ENCODE measurements at places on chromosomes 4 and X.
A peak's percentile ranks its signal among the peaks of the same experiment; 100 is the strongest.

- no peak for DNase-seq
Measured at GRCh38 chr4:108644237-108644636, 6.2 kb upstream of the OSTC start.

DNA sequence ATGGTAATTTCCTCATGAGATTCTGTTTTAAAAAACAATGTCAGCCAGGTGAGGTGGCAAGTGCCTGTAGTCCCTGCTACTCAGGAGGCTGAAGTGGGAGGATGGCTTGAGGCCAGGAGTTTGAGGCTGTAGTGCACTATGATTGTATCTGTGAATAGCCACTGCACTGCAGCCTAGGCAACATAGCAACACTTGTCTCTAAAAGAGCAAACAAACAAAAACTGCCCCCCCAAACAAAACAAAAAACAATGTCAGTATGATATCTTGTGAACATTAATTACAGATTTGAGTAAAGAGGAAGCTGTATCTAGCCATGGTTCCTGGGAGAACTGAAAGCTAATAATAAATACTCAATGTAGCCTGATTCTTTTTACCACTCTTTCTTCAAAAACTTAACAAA is 6.8 kb upstream of the MSL3 start:
- no peak for DNase-seq

DNA sequence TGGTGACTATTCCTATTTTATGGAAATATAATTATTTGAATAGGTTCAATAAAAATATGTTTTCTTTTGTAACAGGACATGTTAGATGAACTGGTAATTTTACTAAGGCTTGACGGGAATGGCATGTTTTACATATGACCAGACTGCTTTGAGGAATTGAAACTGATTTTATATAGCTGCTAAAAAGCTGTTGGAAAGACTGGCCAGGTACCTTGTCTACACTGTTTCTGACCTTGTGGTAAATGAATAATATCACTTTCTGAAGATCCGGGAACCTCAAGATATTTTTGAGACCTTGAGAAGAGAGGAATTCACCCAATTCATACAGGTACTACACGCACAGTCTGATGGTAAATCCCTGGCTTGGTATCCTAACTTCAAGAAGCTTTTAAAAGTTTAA is 42.1 kb upstream of the USP46 start:
- no peak for DNase-seq

DNA sequence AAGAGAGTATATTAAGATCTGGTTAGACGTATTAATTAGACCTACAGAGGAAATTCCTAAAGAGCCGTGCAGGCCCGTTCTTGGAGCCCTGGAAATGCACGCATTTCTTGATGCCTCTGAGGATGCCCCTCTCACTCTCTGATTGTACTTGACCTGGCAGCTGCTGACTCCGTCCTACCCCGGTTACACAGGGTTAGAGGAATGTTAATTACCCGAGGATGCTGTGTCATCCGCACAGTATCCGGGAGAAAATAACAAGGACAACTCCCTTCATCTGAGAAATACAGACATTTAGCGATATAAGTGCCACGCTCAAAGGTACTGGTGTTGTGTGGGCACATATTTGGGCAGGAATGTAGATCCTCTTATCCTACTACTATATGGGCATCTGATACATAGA is 404.6 kb upstream of the FAT1 start:
- no peak for DNase-seq

DNA sequence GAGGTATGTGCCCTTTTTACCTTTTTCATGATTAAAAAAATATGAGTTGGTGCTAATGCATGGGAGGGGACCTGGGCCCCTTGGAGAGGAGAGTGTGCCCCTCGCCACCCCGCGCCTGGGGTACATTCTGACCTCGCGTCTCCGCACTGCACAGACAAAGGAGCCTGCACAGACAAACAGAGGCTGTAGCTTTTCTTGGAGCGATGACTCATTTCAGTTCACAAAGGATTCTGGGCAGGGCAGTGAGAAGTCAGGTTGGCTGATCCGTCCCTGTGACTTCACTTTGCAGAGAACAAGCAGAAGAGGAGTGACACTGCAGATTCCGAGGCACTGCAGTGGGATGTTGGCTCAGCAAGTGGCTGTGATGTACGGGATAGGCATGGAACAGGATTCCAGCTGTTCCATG is 82.9 kb downstream of the STOX2 start:
- DNase-seq = peak; percentile 86

DNA sequence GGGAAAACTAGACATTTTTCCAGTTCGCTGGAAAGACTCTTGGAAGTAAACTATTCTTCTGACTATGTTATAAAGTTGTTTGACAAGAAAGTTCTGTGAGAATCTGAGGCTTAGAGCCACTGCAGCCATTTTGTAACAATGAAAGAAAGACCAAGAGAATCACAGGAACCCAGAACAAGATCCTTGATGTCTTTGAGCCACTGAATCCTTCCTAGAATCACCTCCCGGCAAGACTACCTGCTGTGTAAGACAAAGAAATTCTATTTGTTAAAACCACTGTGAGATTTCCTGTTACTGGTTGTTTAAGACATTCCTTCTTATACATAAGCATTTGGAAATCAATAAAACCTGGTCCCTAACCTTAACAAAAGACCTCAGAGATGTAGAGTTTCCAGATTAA is 175.7 kb upstream of the RASGEF1B start:
- no peak for DNase-seq

DNA sequence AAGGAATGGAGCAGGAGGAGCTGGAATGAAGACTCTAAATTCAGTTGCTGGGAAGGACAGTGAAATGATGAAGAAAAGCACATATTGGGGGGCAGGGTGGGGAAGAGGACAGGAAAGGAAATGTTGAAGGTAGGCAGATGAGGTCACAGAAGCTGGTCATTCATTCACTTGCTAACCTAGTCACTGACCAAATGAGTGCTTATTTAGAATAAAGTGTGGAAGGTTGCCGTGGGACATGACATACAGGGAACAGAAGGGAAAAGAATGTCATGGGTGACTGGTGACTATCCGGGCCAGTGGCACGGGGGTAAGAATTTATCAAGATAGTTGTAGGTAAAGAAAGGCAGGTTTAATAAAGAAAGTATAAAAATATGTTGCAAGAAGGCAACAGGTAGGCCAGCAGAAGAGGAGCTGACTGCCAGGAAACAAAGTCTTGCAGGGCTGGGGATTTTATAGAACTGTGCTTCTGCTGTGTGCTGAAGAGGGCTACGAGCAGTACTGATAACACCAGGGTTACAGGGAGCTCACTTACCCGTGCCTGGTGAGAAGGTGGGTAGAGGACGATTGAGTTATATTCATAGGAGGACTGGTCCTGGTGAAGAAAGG is 31.9 kb upstream of the TLR3 start:
- DNase-seq = no peak

DNA sequence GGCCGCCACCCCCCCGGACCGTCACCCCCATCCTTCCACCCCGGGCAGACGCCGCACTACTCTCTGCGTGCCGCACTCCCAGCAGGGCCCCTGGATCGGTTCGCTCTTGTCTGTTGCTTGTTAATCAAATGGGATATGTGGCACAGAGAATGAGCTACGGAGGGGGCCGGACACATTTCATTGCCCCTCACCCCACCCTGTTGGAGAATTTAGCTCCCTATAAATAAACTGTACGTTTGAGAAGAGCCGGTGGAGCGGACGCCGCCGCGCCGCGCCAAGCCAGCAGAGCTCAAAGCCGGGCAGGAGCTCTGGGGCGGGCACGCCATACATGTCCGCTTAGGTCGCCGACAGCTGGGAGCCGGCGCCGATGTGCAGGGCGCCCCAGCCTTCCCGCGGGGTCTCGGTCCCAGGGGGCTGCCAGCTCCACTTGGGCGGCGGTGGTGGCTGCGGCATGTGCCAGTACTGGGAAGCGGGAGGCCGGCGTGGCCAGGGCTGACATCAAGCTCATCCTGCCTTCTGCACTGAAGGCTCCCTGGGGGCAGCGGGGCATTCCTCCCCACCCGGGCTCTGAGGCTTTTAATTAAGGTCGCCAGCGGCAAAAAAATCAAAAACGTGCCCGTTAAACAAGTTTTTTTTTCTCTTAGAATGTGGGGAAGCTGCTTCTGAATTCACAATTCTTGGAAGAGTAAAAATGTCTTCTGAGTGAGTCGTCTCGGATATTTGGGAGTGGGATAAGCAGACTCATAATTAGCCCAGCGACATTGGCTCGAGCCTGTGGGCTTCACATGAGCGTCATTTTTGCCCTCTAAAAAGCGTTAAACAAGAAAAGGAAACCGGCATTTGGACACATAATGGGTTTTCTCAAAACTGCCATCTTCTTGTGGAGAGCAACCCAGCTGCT is 1.1 kb upstream of the PCDH19 start:
- DNase-seq = no peak

GRCh38 chr4:40099010-40099409 is 42.4 kb downstream of the N4BP2 start:
- DNase-seq = no peak

DNA sequence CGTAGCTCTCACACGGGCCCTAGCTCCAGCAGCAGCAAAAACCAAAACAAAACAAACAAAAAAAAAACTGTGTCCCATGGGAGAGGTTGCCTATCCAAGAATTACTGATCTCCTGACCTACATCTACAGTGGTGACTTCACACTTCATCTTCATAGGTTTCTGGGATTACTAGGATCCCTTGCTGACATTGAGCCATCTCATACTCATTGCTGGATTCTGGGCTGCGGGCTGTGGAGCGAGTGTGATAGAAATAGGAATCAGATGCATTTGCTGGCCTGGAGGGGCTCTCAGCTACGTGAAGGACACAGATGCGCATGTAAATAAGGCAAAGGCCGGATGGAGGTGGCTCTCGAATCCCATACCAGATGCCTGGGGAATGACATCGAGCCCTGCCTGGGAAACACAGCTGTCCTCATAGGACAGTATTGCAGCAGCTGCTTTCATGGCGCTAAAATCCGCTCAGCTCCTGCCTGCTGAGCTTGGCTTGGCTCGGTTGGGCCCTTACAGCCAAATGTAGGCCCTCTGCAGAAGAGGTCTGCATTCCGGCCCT is 41.7 kb downstream of the CNGA2 start:
- DNase-seq = no peak

DNA sequence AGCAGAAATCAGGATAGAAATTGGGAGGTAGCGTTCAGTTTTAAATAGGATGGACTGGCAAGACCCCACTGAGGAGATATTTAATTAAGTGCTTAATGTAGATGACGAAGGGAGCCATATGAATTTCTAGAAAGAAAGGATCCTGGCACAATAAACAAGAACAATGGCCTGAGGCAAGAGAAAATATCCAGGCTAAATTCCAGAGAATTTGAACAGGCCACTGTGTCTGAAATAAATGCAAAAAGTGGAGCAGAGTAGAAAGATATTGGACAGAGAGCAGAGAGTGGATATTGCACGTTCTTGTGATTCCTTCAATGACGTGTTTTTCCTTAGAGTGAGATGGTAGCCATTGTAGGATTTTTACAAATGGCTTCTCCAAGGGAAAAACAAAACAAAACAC is 1504.8 kb downstream of the C4orf33 start:
- DNase-seq = no peak

DNA sequence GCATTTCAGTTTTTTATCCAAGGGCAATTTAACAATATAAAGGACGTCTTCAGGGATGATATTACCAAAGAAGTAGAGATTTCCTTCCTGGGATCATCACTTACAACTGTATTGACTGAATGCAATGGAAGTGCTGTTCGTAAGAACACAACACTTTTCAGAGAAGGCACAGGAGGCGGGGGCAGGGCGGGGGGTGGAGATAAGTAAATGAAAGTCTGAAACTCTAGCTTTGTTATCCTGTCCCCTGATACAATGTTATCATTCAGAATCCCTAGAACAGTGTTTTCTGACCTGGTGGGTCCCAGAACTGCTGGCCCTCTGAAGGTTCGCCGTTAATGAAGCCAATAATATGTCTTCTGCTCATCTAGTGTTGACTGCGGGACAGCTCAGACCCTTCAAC is 124.6 kb downstream of the NSUN7 start:
- DNase-seq = no peak

DNA sequence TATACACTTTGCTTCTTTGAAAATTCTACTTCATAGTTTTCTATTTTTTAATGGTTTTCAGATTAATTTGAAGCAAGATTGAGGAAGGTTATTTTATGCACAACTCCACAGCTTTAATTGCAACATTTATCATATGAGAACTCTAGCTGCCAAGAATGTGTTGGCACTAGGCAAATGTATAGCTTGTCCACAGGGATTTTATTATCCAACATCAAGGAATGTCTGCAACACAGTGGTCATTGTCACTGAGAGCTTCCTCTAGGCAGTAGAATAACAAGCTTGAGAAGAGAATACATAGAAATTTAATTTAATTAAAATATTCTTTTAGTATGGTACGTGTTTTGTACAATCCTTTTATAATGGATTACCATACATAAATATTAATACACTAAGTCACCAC is 1600.8 kb downstream of the ARAP2 start:
- DNase-seq = no peak

DNA sequence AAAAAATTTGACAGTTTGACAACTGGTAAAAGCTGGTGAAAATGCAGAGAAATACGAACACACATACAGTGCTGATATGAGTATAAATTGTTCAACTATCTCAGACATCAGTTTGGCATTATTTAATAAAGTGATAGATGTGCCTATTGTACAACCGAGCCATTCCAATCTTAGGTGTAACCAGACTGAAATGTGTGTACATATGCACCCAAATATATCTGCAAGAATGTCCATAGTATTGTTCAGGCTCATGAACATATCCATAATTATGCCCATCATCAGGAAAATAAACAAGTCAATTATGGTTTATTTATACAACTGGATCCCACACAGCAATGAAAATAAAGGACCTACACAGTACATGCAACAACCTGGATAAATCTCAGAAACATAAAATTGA is 188.9 kb upstream of the DDX53 start:
- DNase-seq = no peak
